ENCODE measurements at places on chromosomes 2 and 18.

DNA sequence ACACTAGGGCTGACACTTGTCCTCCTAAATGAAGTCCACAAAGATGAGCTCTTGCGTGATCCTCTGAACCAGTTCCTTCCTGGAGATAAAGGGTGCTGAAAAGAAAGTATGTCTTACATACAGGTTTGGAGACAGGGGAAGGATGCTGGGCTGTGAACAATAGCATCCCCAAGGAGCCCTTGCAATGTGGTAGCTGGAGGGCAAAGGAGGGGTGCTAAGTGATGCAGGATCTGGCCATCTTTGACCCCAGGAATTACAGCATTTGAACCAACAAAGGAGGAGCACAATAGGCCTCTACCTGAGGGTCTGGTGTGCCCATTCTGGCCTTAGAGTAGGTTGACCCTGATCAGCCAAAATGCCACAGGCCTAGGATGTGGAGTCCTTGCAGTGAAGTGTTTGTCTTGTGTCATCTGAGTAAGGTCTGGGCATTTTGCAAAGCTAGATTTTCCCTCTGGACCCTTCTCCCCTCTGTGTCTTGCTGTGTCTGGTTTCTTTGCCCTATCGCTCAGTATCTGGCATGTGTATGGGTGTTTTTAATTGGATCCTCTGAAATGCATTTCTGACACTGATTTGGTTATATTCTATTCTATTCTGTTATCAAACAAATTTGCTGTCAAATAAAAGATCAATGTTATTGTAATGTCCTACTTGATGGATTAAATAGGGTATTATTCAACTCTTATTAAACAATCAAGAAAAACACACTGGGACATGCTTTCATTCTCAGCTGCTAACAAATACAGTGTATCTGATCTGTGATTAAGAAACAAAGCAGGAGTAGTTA, 364.8 kb upstream of the MEIS1 start:
- no peak for DNase-seq

- peak; percentile 67 for DNase-seq
Observed at GRCh38 chr2:11688222-11689069, 18.5 kb upstream of the NTSR2 start.

DNA sequence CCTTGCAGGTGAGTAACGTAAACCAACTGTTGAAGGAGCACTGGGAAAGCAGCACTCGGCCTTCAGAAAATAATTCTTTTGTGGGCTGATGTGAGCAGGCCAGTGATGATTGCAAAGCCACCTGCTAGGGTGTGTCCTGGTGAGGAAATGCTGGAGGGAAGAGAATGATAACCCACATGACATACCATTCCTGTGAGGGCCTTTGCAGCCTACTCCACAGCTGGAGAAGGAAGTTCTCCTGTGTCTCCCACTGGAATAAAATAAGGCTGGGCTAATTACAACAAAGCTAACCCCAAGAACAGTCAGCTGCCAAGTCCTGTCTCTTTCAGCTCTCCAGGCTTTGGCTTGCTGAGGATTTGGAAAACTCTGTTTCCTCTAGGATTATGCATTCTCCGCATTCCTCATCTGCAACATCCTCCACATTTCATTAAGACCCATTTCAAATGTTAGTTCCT, 16.7 kb upstream of the DSG1 start:
- DNase-seq: no peak

DNA sequence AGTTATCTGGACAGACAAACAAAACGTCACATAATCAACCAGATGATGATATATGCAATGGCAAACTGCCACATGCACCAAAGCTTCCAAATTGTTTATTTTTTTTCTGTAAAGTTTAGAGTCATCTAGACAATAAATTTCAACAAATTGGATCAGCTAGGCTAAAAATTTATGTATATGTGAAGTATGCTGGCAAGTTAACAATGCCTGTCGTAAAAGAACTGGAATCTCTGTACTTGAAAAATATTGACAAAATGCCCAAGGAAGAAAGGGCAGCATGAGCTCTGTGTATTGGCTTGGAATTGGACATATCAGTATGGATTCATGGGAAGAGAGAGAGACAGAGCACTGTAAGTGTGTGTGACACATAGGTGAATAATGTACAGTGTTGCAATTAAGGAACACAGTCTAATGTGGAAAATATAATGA, 309.8 kb downstream of the ERBB4 start:
- DNase-seq: no peak

- no peak for DNase-seq
Observed at GRCh38 chr2:240716130-240716798, 24.6 kb downstream of the AQP12A start.

- DNase-seq: no peak
Observed at GRCh38 chr18:21483051-21483450, 117.5 kb downstream of the ESCO1 start.

DNA sequence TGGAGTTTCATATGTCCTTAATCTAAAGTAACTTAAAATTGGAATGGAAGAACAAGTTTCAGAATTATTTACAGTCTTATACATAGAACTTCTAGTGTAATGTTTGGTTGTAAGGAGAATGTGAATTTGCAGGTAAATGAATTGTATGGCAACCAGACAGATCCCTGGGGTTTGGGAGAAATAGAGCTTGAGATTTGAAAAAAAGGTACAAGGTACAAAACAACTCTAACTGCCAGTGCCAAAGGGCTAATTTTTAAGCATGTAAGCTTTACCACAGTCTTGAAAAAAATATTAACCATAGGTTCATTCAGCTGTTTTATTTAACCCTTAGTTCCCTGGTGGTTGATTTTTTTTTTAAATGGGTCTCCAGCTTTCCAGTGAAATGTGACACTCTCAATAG, 103.3 kb downstream of the ICA1L start:
- no peak for DNase-seq

- DNase-seq: no peak
Observed at GRCh38 chr2:149278872-149279264, 51.5 kb upstream of the LYPD6 start.

DNA sequence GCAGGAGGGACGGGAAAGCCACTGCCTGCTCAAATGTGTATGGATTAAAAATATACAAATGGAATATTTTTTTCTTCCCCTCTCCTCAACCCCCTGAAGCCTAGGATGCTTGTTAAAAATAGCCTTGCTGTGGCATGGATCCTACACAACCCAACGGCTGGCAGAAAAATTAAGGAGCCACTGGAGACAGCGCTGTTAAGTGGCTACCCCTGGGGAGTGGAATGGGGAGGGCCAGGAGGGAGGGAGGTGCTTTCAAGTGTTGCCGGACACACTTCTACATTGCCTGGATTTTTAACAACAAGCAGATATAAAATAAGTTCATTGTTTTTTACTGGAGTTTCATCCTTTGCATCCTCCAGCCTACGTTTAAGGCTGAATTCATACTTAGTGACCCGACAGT, 66.6 kb downstream of the ZBTB7C start:
- no peak for DNase-seq

DNA sequence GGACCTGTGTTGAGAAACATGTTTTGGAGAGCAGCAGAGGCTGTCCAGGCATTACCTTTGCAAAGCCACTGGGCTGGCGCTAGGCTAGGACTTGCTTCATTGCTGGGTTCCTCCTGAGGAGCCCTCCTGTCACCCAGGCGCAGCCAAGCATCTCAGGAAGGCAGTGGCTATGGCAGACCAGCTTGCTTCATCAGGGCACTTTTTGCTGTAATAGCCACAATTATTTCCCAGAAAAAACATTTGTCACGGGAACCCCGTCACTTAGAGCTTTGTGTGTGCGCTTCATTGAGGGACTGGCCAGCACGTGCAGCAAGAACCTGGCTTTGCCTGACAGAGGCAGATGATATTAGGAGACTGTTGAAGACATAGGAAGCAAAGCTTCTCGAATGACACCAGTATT, 36.4 kb downstream of the SLC20A1 start:
- DNase-seq: no peak

DNA sequence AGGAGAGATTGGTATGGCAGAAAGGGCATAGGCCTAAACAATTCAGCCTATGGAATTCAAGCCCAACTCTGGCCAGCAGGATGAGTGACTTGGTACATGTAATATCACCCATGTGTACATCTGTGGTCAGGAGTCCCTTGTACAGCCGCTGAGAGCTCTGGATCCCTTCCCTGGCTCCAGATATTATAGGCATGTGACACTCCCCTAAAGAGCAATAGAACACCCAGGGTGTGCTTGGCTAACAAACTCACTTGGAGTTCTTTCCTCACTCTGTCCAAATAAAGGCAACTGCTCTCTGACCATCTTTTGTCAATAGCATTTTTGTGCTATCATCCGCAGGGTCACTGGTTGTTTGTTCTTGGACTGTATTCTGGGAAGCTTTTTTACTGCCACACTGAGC, 197.4 kb upstream of the NCKAP5 start:
- no peak for DNase-seq

DNA sequence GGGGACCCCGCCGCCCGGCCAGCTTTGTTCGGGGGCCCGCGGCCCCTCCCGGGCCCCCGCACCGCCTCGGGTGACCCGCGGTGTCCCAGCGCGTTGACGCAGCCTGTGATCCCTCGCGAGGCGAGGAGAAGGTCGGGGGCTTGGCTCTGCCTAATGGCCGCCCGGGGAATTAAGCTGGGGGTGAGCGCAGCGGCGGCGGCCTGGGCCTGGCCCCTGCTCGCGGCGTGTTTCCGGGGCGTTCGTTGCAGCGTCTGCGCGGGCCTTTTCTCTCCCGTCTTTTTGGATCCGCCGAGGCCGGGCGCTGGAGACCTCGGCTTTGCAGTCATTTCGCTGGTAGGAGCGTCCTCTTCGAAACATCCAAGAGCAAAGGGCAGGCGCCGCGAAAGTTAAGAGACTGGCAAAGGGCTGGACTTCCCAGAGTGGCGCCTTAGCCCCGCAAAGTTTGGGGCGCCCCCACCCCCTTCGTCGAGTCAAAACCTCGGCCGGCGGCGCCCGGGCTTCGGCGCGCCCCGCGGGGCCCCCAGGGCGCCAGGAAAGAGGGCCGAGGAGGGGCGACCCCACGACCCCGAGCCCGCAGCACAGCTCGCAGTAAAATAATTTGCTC, 1.3 kb downstream of the SALL3 start:
- no peak for DNase-seq

DNA sequence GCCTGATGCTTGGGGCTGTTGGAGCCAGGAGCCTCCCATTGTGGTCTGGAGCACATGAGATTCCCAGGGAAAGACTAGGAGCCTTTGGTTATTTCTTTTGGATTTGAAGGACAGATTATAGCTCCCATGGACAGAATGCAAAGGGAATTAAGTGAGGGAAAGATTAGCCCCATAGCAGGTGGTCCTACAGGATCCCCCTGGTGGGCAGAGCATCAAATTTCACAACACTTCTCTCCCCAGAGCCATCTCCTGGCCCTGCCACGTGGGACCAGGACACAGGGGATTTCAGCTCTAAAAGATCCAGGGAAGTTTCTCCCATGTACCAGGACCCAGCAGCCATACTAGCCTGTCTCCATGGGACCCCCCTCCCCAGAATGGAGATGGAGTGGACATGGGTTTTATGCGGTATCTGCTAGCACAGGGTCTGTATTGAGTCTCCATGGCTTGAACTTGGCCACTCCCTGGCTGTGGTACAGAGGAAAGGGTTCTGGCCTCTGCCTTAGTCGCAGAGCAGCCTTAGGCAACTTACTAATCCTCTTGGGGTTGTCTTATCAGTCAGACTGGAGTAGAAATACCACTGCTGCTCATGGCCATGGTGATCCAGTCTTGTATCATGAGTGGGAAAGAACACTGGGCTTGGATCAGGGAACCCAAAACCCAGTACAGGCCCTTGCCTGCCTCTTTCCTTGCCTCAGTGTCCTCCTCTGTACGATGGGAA, 6.8 kb upstream of the PLB1 start:
- no peak for DNase-seq

DNA sequence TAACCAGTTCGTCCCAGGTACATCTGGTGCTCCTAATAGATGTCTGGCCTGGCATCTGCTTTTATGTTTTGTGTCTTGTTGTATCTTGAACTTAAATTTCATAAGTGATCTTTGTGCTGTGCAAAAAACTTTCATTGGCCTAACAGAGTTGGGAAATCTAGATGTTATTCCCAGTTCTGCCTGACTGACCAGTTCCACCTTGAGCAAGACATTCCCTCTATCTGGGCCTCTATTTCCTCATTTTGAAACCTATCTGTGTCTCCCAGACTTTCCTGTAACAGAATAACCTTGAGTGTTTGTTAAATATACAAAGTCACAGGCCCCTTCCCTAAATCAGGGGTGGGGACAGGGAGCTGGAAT, 90.5 kb upstream of the MSH2 start:
- DNase-seq: no peak

- no peak for DNase-seq
Observed at GRCh38 chr2:212998626-212999359, 152.6 kb downstream of the IKZF2 start.

GRCh38 chr18:74446631-74447403, 10.3 kb downstream of the DIPK1C start:
- no peak for DNase-seq

- DNase-seq: no peak
Observed at GRCh38 chr18:62347089-62347506, 22.0 kb downstream of the TNFRSF11A start.

DNA sequence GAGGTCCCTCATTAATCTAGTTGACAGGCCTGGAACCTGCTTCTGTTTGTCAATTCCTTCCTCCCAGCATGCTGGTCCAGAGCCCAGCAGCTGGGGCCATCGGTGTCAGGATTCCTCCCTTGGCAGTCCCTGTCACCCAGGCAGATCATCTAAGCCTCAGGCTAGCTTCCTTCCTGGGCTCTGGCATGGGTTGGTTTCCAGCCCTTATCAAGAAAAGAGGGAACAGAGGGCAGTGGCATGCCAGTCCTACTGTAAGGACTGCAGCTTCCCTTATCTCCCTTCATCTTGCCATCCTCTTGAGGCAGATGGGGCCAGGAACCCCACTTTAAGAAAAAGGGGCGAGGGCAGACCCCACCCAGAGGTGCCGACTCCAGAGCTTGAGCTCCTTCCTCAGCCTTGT, 10.9 kb upstream of the KCNK3 start:
- no peak for DNase-seq

DNA sequence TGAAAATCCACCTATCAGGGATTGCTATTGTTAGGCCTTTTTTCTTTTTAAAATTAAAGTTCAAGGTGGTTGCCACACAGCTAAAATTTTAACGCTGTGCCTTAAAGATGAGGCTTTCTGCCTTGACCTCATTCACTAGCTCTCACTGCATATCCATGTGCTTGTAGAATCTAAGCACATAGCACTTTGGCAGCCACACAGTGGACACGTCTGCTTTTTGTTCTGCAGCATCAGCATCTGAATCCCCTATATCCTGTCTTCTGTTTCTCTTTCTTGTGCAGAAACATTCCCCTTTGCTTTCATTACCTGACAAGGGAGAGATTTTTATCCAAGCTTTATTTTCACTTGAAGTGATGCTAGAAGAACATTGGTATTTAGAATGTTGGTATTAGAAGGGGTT, 38.1 kb downstream of the RALB start:
- DNase-seq: no peak

GRCh38 chr2:188187726-188188125, 103.9 kb upstream of the GULP1 start:
- DNase-seq: no peak

Data from stimulated activated CD4-positive, alpha-beta T cell treated with anti-CD3 and anti-CD28 coated beads, Interleukin-1b, Interleukin-23, amount 100 ng/mL, for 1 hour (primary cell).